Inflammatory macrophage treated with lipopolysaccharide for 1 hour (primary cell): ENCODE measurements at places on chromosomes 16 and 17.
A peak's percentile ranks its signal among the peaks of the same experiment; 100 is the strongest.

GRCh38 chr17:74603746-74604145, 11.7 kb upstream of the CD300LD start:
- DNase-seq = no peak

- DNase-seq = peak; percentile 11
Measured at GRCh38 chr17:16085066-16085699, 85.6 kb downstream of the TTC19 start.

DNA sequence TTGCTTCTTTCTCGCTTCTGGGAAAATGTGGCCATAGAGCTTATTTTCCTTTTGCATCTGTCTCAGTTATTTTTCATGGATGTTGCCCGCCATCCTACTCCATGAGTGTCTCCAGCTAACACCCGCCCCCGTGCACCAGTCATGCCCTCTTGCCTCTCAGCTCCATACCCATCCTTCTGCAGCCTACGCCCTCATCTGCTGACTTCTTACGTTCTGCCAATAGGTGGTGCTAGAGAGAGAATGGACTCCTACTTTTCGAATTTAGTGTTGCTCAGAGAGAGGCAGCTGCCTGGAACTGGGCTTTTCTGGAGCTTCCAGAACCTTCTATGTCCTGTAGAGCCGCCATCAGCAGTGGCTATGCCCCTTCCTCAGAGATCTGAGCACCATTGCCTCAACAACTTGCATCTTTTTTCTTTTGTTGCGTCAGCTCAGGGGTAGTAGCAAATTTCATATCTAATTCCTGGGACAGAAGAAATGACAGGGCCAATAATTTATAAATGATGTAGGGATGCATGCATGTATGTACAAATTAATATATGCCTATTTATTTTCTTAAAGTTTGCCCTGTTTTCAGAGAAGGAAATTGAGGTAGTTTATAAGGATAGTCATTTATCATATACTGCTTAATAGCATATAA, 119.7 kb upstream of the MYOCD start:
- DNase-seq = peak; percentile 18

DNA sequence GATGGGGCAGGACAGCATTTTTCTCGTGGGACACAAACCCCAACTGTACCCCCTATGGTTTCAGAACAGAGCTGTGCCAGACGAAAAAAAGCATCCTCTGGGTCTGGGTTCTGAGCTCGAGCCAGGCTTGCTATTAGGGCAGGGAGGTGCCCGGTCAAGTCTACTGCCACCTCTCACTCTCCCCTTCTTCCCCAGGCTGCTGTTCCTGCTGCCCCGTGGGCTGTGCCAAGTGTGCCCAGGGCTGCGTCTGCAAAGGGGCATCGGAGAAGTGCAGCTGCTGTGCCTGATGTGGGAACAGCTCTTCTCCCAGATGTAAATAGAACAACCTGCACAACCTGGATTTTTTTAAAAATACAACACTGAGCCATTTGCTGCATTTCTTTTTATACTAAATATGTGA, 1.1 kb downstream of the MT1E start:
- DNase-seq = no peak

DNA sequence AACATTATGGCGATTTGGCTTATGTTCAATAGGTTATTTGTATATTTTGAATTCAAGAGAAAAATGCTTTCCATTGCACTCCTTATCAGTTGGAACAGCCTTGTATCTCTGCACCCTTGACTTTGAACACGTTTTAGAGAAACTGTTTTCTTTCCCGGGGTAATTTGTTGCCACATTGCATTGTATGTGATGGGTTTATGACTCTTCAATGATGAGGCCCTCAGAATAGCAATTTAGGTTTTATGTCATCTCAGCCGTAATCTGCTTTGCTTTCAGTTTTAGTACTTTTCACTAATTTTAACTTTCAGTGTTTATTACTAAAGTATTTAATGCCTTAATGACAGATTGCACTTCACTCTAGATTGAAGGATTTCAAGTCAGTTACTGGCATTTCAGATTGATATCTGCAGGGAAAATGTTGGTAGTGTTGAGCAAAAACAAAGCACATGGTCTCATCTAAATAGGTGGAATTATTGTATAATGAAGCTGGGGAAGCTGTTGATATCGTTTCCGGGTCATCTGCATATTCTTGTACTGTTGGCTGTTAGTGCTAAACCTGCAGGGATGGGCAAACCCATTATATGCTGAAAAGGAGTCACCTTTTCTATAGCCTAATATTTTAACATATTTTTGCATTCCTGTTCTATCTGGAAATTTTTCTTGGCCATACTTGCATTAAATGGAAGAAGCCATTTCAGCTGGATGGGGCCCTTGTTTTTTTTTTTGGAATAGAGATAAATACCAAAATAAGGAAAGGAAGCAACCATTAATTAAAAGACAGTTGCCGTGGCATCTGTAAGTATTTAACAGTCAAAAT, 2.0 kb downstream of the LUC7L3 start:
- DNase-seq = peak; percentile 22

DNA sequence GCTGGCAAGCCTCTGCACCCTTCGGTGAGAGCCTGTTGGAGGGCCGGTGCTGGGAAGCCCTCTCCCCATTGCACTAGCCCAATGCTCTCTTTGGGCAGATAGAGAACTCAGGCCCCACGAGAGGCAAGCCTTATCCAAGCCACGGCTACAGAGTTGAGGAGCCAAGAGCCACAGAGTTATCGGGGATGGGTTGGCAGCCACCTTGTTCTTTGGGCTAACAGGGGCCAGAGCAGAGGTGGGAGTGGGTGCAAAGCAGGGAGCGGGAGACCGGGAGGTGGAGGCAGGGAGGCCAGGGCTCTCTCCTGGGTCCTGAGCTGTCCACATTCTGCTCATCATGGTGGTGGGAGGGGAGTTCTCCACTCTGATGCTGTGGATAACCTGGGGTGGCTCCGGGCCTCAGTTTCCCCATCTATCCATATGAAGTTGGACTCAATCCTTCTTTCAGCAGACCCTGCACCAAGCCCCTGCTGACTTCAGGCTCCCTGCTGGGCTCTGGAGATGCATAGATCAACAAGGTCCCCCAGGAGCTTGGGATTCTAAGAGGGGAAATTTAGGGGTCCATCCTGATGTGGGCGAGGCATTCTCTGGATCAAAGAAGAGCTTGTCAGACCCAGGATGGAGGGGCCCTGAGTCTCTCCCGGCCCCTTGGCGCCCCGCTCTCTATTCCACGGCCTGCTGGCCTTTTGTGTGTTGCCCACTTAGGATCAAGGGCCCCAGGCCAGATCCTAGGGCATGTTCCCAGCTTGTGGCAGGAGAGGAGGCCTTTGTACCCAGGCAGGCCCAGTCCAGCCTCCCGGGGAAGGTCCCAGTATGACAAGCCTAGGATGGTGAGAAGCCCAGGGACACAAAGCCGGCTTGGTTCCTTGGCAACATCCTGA, 557 bp upstream of the CX3CL1 start:
- no peak for DNase-seq
